ENCODE measurements at places on chromosomes 2 and 18.

DNA sequence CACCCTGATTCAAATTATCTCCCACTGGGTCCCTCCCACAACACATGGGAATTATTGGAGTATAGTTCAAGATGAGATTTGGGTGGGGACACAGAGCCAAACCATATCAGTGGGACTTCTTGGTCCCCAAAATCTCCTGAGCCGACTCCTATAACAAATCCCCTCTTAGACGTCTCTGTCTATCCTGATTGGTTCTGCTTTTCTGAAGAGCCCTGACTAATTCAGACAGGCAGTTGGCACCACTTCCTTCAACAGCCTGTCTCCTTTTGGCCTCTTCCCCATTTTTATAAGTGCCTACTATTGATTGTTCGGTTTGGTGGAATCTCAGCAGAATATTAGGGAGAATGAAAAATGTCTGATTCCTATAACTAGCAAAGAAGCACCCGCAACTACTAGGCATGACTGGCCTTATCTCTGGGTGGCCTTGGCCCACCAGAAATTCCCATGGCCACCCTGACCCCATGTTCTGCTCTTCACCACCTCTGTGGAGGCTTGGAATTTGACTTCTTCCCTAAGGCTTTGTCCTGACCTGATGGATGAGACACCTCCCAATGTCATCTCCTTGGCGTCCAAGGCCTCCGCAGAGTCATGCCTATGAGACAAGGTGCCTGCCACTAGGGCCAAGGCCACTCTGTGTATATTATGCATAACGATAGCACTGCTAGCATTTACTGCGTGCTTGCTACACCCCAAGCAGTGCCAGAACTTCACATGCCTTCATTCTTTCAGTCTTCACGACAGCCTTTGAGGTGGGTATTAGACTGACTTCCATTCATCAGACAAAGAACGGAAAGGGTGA is 218.9 kb upstream of the COPS8 start:
- DNase-seq: no peak

DNA sequence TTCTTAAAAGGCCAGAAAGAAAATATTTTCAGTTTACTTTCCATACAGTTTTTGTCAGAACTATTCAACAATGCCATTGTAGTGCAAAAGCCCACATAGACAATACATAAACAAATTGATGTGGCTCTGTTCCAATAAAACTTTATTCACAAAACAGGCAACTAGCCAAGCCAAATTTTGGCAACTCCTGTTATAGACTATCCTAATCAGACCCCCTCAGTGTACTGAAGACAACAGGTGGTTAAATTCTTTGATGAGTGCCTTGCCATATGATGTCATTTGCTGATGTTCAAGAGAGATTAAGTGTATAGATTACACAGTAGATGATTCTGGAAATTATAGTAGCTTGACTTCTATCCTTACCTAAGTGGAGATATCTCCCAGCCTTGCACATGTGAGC is 83.4 kb downstream of the FANCL start:
- DNase-seq: no peak

DNA sequence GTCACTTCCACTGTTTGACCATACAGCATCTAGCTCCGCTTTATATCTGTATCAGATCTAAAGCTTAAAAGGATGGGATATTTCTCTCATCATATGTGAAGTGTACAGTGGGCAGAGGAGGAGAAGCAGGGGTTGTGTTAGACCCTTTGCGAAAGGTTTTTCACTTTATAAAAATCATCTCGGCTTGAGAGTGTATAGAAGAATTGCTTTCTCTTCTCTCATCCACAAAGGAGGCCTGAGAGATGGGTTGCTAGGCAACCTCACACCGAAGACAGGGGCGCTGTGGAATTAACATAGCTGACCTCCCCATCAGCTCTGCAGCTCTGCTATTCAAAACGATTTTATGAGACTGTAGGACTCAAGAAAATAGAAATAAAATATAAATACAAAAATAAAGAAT is 70.2 kb upstream of the GALNT3 start:
- DNase-seq: no peak

- DNase-seq: no peak
Measured at GRCh38 chr2:65969161-65969560, 465.8 kb upstream of the MEIS1 start.

DNA sequence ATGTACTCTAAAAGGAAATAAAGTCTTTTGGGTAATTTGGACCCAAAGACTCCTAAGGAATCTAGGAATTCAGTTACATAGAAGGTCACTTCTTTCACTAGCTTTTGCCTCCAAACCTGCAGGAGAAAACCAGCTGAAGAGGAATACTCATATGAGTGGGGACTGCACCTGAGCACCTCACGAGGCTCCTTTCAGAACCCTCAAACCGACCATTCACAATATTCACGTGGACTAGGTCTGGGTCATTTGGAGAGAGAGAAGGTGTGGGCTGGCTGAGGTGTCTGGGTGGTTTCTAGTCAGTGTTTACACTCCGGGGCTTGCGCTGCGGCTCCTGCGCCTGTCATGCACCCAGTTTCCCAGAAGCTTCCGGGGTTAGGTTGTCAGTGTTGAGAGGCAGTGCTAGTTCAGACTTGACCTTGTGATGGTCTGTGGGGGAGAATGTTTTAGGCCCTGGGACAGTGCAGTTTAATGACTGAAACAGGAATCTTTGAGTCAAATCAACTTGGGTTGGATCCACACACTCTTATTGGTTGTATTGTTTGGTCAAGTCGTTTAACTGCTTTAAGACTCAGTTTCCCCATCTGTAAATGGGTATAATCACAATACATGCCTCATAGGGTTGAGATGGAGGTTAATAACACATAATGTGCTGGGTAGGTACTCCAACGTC is 78.4 kb downstream of the LIMS1 start:
- no peak for DNase-seq

DNA sequence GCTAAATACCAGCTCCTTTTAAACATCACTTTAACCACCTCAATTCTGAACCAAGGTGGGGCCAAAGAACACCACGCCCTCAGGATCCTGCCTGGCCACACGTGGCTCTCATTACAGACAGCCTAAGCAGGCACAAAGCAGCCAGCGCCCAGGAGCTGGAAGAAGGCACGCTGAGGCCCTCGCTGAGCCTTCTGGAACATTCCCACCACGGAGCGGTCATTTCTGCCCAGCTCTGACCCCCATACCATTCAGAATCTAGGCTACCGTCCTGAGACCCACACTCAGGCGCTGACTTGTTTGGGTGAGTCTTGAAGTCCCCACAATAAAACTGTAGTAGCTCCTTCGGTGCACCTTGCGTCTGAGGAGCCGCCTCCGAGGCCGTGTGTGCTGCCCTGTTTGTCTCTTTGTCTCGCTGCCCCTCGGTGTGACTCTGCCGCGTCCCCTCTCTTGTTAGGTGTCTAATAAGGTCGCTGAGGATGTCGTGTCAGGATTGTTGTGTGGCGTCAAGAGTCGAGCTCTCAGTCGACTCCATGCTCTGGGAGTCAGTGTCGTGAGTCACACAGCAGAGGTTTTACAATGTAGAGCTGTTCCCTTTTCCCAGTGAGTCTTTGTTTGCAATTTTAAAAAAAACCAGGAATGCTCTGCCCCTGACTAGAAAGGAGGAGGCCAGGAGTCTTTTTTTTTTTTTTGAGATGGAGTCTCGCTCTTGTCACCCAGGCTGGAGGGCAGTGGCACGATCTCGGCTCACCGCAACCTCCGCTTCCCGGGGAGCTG is 242.4 kb downstream of the KLHL29 start:
- DNase-seq: no peak

- no peak for DNase-seq
Measured at GRCh38 chr18:42929181-42929580, 186.3 kb downstream of the RIT2 start.

DNA sequence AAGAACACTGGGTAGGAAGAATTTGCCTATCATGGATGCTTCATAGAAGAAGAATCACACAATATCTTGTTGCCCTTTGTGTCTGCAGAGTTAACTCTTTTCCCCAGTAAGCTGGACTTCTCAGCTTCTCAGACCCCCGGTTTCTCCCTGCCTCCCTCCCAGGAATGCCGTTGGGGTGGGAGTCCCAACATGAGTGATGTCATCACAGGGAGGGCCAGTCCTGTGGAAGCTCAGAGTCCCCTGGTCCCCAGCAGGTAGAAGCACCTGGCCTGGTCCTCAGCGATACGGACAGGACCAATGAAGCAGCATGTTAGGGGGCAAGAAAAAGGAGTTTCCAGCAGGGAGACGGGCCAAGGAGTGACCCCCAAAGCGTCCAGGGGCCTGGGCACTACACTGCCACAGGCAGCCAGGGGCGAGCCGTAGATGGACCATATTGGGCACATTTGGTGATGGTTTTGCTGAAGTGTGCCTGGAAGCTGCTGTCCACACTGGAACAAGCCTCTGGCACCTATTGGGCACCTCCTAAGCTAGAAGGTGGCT is 235.9 kb upstream of the SMAD2 start:
- DNase-seq: no peak

DNA sequence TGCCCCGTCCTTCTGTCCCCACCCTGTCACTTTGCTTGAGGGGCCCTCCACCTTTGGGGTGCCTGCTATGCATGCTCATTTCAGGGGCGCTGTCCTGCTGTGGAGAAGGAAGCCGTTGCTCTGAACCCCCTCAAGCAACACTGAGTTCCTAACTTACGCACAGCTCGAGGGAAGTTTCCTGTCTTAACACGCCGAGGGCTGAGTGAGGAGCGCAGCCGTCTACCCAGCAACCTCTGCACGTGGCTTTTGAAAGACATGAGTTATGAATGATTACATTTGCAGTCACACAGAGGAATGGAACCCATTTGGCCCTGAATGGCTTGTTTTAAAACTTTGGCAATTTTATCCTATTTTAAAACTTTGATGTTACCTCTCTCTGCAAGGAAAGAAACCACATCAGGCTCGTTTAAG is 14.0 kb downstream of the RAMP1 start:
- DNase-seq: peak; percentile 26

DNA sequence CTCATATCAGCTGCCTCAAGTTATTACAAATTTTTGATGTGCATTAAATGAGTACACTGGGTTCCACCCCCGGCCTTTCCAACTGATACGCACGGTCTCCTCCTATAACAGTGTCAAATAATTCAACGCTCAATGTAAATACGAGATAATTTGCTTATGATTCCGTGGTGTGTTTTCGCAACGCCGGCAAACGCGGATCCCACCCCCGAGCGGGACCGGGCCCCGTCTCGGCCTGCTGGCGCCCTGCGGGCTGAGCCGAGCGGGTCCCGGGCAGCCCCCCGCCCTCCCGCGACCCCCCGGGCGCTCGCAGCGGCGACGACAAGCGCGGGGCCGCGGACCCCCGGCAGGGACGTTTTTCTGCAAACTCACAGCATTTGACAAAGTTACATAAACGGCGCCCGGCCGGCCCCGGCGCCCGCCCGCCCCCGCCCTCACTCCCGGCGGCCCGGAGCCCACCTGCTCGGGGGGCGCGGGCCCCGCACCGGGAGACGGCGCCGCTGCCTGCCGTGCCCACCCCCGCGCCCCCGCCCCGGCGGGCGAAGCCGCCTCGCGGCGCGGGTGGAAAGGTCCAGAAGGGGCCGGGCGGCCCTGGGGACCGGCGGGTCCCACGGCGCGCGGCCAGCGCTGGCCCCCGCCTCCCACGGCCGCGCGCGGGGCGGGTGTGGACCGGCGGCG is 762 bp downstream of the HDAC4 start:
- peak; percentile 28 for DNase-seq

DNA sequence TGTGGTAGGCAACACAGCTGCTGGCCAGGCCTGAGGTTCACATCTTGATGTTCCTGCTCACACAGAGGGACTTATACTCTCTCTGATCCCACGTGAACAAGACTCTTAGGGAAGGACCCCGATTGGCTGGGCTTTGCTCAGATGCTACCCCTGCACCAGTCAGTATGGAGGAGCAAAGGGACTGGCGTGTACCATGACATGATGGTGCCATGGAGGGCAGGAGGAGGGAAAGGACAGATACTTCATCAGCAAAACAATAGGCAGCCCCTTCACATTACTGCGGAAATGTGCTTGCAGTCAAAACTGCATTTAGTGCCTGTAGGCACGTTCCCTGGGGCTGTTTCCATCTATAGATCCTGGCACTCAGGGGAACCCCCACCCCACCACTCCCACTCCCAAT is 42.7 kb downstream of the ZFP36L2 start:
- DNase-seq: no peak

DNA sequence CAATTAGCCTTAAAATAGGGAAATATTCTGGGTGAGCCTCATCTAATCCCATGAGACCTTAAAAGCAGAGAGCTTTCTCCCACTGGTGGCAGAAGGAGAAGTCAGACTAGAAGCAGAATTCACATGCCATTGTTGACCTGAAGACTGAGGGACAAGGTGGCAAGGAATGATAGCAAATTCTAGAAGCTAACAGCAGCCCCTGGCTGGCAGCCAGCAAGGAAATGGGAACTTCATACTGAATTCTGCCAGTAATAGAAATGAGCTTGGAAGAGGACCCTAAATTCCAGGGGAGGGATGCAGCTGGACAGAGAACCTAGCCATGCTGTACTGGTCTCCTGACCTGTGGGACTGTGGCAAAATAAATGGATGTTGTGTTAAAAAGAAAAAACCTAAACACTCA is 19.5 kb downstream of the B3GNT7 start:
- no peak for DNase-seq

DNA sequence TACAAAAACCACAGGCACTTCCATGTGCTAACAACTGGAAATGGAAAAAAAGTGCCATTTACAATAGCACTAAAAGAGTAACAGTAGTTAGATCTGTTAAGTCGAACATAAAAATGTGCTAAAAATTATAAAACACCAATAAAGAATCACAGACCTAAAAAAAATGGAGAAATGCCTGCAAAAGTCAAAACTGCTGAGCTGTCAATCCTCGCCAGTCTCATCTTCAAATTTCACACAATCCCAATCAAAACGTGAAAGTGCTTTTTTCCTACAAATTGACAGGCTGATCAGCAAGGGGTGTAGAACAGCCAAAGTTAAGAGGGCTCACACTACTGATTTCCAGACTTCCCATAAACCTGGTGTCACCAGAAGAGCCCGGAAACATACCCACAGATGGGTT is 53.2 kb downstream of the ANO7 start:
- DNase-seq: no peak

DNA sequence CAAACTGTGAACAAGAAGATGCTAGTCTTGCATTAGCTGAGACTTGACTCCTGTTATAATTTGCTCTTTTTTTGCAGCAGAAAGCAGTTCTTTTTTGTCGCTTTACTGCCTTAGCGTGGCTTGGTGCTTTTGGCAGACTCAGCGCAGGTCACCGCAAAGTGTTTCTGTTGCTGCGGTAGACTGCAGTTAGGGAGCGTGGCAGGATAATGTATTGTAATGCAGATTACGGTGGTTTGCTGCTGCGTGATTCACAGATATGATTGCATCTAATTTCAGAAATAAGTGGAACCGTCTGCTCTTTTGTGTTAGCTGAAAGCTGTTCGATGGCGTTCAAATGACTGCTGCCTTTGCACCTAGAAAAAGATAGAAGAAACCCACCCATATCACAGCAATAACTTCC is 131.6 kb upstream of the SATB2 start:
- DNase-seq: no peak

DNA sequence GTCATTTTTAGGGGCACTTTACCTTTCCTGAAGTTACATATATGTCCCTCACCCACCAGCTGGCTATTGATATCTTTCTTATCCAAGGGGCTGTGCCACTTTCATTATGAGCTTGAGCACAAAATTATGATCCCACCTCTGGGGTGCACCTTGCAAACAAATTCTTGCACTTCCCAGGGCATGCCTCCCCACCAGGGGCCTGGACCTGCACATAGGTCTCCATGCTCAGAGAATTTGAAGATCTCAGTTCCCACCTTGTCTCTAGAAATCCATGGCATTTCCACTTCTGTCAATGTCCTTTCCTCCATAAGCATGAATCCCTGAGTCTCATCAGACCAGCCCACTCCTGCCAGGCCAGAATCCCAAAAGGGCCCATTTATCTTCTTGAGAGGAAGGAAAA is 449.1 kb upstream of the REG3G start:
- DNase-seq: no peak

GRCh38 chr2:175282300-175282699 is 100.8 kb upstream of the ATP5MC3 start:
- no peak for DNase-seq

GRCh38 chr2:219388907-219389156 is 1.1 kb upstream of the DNPEP start:
- no peak for DNase-seq
